Endothelial cell of umbilical vein (primary cell): ENCODE measurements at places on chromosomes 7 and 10. TPM values are rescaled to one million over a fixed set of nuclear protein-coding genes. Genes with fewer than 3 reads are reported as not detected.

Gene CREB5
- total RNA-seq: 13.8 and 19.6 TPM in 2 replicates

Gene DGKI
- total RNA-seq: 0.14 and 0.51 TPM in 2 replicates

Gene WIPF3
- total RNA-seq: 0.35 TPM in 1 of 2 replicates, not detected in the other

Gene CYCS
- 134 and 143 TPM in 2 replicates for total RNA-seq

Gene RBM33
- total RNA-seq: 62.9 and 68.2 TPM in 2 replicates

Gene PDCD4
- 46.1 and 47.9 TPM in 2 replicates for total RNA-seq

Gene TRPV6
- total RNA-seq: not detected in 2 replicates

Gene POR
- total RNA-seq: 71.9 and 73.6 TPM in 2 replicates

Gene ZYX
- total RNA-seq: 533 and 545 TPM in 2 replicates
